Fibroblast of skin of left biceps (primary cell): ENCODE measurements at places on chromosomes 5 and 9.

- DNase-seq: no peak
These were observed 416.6 kb downstream of the PLK2 start for GRCh38 chr5:58043032-58043945.

- DNase-seq: no peak
These were observed 6.2 kb upstream of the LIFR start for GRCh38 chr5:38562444-38563210.

DNA sequence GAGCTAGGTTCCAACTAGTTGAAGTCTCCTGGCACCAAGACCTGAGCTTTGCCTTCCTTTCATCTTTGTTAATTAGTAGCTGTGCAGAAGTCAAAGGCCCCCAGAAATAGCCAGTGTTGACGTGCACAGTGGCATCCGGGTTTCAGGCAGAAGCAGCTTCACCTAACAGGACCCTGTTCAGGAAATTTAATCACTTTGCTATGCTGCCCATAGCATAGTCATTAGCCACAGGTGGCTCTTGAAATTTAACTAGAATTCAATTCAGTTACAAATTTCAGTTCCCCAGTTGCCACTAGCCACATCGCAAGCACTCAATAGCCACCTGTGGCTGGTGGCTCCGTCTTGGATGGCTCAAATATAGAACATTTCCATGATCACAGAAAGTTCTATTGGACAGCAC lies 179.1 kb downstream of the GOLPH3 start:
- no peak for DNase-seq

DNA sequence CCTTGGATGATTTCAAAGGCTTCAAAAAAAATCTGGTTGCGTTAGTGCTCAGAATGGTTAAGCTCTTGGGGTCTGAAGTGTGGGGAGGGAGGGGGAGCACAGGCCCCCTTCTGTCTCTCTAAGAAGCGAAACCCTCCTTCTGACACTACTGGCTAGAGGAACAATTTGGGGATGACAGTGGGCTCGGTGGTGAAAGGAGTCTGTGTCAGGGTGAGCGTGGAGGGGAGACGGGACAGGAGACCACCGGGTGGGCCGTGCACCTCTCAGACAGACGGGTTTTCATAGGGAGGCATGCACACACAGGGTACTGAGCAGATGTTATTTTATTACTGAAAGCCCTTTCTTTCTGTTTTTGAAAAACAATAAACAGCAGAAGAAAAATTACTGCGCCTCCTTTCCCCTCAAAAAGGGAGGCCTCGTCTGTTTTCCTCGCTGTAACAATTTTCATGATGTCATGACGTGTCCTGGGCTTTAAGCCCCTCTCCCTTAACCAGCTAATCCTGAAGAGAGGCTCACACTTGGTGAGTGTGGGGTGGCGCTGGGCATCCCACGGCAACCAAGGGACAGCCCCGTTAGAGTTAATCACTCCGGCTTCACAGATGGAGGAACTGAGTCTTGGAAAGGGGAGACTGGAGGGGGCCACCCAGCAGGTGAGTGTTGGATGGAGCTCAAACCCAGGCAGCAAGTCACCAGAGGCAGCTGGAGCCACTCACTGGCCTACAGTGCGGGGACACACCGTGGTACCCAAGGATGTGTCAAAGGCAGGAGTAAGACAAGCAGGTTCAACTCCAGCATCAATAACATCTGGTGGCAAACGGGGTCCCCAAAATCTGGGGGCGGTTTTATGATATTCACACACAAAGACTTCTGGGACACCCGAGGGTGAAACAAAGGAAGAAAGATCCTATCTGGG lies 53.4 kb downstream of the PTCH1 start:
- no peak for DNase-seq

- no peak for DNase-seq
These were observed 43.9 kb upstream of the ALDOB start for GRCh38 chr9:101479338-101480030.

DNA sequence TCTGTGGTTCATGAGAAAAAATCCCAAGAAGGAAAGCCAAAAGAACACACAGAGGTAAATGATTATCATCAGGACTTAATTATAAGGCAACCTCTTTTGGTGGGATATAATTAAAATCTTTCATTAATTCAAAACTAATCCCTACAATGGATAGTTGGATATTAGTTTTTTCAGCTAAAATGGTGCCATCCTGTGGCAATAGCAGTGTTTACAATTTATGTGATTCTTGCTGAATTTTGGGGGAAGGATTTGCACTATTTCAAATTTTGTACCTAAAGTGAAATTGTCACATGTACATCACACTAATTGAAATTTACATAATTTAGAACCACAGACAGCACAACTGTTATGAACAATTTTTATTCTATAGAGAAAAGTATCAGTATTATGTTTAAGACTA lies 67.0 kb downstream of the CAST start:
- no peak for DNase-seq

GRCh38 chr5:132054031-132054696 lies 6.3 kb upstream of the IL3 start:
- DNase-seq: no peak

DNA sequence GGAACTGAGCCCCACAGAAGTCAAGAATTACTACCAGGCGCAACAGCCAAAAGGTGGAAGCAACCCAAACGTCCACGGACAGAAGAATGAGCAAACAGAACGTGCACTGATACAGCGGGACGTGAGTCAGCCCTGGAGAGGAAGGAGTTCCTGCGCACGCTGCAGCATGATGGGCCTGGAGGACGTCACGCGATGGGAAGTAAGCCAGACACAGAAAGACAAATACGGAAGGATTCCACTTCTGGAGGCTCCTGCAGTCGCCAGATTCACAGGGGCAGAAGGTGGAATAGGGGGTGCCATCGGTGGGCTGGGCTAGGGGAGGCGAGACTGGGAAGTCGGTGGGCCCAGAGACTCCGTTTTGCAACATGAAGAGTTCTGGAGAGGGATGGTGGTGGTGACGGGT lies 80.3 kb upstream of the PHYKPL start:
- no peak for DNase-seq

- no peak for DNase-seq
These were observed 68.6 kb downstream of the GDNF start for GRCh38 chr5:37771203-37771611.

DNA sequence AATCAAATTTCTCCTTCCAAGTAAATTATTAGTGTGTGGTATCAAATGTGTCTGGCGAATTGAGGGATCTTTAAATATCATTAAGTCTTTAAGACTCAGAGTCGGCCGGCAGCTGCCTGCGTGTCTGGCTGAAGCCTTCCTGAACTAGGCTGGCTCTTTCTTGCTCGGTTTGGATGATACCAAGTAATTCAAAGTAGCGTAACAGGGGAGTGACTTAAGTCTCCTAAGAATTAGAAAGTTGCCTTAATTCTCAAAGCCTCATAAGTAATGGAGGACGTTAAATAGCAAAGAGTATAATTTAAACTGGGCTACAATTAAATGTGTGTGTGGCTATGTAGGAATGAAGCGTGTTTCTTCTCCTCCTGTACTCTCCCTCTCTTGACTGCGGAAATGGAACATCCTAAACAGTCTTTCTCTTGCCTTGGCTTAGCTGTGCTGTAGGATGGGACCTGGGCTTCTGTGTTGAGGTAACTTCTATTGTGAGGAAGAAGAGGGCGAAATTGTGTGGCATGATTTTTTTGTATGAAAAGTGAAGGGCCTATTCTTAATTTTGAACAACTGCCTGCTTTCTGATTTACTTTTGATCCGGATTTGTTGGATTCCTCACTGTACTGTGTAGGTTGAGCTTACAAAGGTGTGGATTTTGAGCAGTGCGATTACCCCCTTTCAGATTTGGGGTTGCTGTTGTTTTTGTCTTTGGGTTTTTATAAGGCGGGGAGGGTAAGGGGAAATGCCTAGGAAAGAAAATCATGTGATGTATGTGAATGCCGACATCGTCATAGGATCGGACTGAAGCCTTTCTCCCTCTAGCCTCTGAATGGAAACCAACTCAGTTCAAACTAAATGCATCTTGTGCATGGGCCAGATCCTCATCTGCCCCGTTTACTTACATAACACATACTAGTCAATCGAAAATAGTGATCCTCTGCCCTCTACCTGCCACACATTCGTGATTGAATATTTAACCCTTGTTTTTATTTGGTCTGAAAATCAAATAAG lies 29.9 kb downstream of the CPEB4 start:
- peak; percentile 81 for DNase-seq

DNA sequence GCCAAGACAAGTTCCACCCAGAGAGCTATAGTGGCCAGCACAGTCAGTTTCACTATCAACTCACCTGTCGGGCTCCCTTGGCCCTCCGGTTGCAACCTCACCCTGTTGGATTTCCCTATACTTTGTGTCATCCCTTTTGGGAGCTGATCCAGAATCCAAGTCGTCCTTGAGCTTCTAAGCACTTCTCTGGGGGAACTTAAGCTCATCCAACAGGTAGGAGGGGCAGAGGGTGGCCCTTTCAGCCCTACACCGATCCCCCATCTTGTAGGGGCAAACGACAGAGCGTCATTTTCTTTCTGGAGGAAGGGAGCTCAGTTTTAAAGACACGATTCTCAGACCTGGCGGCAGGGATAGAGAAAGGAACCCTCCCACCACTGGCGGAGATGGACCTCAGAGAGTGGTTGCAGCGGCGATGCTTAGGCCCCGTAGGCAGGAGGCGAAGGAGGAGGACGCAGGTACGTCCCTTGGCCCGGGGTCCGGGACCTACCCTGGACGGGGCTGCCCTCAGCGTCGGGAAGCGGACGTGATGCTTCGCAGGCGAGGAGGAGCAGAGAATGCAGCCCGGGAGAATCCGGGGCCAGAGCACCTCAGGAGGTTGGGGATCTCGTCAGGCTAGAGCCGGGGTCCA lies 519 bp downstream of the ZER1 start:
- no peak for DNase-seq

GRCh38 chr5:164332349-164333196 lies 827.2 kb downstream of the MAT2B start:
- no peak for DNase-seq

DNA sequence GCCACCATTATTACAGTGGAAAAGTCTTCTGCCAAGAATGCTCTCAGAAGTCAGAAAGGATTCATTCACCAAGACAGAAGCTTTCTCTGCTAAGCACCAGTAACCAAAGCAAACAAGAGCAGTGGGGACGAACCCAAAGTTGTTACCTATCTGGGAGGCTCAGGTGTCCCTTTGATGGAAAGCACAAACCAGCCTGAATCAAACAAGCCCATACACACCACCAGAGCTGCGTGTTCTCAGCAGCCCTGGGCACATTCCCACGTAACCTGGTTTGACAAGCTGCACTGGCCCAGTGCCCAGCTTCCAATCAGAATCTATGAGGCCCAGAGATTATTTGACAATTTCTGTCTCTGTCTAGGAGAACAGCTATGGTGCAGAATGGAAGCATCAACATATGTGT lies 252.6 kb downstream of the ACTL7B start:
- no peak for DNase-seq

GRCh38 chr5:26942481-26942880 lies 95.9 kb downstream of the CDH9 start:
- DNase-seq: no peak

DNA sequence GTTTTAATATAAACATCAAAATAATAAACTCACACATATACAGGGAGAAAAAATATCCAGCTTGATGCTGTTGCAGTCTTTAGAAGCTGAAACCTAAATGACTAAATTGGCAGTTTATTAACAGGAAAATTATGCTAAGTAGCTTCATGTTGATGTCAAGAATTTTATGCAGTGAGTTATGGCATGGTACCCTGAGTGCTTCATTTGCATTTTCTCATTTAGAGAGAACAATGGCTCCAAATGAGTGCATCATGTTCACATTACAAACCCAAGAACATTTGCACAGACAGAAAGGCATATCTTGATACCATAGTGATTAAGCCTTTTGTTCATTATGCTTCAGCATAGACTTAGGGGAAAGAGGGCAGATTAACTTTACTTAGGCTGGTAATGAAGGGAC lies 102.9 kb upstream of the FSTL4 start:
- DNase-seq: no peak

DNA sequence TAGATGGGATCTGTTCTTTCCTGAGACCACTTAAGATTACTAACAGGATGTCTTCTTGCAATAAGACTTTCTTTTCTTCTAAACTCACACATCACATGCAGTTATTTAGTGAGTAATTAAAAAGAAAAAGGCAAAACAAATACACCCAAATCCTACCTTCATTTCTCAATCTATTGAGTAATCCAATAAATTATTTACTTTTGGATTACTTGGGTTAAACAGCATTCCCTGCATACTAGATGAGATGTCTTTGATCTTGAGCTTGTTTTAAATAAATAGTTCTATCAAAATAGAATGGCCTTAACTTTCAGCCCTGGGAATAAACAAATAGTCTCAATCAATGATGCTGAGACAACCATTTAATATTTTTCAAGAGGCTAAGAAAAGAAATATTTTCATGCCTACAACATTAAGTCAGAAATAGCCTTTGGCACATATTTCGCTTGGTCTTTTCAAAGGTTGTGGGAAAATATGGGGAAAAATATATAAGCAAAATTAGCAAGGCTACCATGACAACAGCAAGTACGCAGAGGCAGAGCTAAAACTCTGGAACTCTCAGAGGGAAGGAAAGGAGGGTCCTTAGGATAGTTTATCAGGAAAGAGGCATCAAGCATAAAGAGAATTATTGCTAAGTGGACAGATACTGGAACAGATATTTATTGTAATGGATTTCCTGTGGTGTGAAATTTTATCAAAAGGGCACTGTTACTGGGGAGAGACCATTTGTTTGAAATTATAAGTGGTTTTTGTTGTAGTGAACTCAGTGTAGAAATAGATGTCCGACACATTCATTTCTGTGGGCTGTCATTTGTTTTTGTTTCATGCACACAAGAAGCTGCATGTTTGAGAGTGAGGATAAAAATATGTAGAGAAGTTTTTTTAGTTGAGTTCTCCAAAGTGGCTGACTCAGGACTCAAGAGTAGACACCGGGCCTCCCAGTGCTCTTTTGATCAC lies 70.2 kb upstream of the CDH6 start:
- DNase-seq: no peak

- no peak for DNase-seq
These were observed 58.6 kb downstream of the SLC22A5 start for GRCh38 chr5:132428147-132428482.

DNA sequence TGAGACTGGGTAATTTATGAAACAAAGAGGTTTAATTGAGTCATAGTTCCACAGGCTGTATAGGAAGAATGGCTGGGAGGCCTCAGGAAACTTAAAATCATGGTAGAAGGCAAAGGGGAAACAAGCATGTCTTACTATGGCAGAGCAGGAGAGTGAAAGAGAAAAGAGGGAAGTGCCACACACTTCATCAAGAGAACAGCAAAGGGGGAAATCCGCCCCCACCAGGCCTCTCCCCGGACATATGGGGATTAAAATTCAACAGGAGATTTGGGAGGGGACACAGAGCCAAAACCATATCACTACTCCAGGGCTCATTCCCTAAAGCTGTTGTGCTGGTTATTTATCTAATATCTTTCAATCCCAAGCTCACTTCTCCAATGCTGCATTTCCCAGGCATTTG lies 50.2 kb upstream of the NR3C1 start:
- DNase-seq: no peak

- DNase-seq: peak; percentile 71
These were observed 182.4 kb downstream of the CCDC171 start for GRCh38 chr9:15735083-15735857.

GRCh38 chr9:136052991-136053756 lies 41.9 kb downstream of the NACC2 start:
- no peak for DNase-seq

- DNase-seq: no peak
These were observed 9.8 kb downstream of the CKMT2 start for GRCh38 chr5:81242906-81243436.
